Left renal pelvis (tissue), 4 donors: ENCODE measurements at places on chromosomes 1 and 21. TPM values are rescaled to one million over a fixed set of nuclear protein-coding genes. Genes with fewer than 3 reads are reported as not detected.

PTGFRN gene
- 42.1 TPM for polyA plus RNA-seq

OR6K3 gene
- not detected for polyA plus RNA-seq

KRTAP25-1 gene
- not detected for polyA plus RNA-seq

SLAMF9 gene
- not detected for polyA plus RNA-seq

LAMB3 gene
- polyA plus RNA-seq: 1.8 TPM

SCMH1 gene
- polyA plus RNA-seq: 39.2 TPM

DMRTA2 gene
- polyA plus RNA-seq: not detected

TMOD4 gene
- polyA plus RNA-seq: 0.46 TPM

OXCT2 gene
- 0.29 TPM for polyA plus RNA-seq

VCAM1 gene
- polyA plus RNA-seq: 96.5 TPM

DNA sequence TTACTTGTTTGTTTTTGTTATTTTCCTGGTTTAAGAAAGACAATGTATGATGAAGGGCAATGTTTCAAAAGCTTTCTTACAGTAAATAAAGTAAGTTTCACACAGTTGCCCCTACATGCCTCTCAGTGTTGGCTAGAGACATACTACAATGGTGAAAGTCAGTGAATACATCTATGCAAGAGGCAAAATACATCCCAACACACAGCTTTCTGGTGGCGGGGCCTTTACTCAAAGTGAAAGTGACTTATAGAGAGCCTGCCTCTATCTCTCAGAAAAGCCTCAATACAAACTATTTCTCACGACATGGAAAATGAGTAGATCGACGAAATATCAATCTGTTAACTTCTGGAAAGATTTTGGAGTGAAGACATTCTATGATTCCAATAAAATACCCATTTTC, 122.3 kb downstream of the SLC30A10 start:
- DNase-seq: no peak

- no peak for DNase-seq
Measured at GRCh38 chr1:11514366-11514765, 35.4 kb downstream of the DISP3 start.

DNA sequence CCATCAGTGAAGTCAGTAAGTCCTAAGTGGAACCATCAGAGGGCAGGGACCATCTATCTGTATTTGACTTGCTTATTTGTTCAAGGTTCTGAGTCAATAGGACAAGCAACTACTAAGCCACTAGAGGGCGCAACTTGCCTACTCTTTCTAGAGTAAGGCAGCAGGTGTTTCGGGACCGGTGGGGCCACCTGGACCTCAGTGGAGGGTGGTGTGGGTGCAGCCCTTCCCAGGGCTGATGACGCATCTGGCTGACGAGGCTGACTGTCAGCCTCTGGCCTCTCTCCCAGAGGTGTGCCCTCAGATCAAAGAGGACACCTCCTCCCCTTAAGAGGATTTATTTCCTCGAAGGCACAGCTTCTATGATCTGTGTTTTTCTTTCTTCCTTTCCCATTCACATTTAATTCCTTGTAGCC, 6.6 kb downstream of the CBR3 start:
- DNase-seq: no peak

DNA sequence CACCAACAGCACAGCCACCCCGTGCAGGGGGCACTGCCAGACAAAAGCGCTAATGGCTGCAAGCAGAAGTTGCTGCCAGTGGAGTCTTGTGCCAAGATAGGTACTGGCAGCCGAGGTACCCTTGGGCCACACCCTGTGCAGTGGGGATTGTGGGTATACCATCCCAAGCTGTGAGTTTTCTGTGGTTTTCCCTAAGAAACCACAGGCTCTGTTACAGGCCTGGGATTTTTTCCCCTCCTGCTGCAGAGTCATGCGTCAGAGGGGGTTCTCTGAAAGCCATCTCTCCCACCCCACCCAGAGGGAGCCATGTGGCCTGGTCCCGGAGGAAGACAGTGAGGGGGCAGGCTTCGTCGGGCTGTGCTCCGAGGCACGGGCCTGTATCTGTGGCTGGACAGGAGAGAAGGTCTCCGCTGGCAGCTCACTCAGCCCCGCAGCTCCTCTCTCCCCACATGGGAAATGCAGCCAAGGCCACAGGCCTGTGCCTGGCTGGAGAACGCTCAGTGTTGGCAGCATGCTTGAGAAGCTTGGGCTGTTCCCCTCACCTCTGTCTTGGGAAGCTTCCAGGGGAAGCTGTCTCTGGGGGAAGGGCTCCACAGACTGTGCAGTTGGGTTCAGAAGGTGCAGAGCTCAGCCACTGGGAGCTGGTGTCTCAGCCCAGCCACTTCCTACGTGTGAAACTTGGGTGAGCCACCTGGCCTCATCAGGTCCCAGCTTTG, 42.5 kb downstream of the NEK2 start:
- no peak for DNase-seq

DNA sequence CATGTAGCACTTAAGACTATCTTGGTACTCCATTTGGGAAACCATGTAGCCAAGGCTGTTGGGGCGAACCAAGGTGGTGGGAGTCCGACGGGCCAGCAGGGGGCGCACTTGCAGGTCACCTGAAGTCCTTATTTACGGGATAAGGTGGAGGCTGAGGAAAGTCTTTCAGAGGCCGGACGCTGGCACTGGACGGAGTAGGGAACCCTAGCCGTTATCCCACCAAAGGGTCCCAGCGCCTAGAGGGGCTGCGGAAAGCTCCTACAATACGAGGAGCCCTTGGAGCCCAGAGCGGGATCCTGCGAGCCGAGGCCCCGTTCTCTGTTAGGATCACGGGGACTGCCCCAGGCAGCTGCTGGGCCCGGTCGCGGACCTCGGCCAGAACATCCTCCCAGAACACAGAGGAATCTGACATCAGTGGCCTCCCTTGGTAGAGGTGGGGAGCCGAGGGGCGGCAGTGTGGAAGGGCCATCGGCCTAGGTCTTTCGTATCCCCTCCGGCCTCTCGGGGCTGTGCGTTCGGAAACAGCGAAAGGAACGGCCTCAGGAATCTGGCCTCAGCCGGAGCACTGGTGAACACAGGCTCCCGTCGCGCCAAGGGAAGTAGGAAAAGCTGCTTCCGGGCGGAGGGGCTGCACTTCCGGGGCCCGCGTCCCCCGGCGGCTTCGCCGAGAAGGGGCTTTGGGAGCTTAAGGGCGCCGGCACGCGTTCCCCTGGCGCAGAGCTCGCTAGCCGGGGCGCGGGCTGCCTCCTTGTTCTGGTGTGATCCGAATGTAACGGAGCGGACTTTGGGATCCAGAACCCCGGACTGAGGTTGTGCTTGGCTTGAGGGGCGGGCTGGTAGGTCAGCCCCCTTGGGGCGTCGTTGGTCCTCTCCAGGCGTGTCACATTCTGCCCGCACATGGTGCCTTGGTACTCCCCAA, 29.9 kb upstream of the RPTN start:
- peak; percentile 32 for DNase-seq

- no peak for DNase-seq
Measured at GRCh38 chr1:15559189-15559810, 25.6 kb downstream of the AGMAT start.

- no peak for DNase-seq
Measured at GRCh38 chr1:149995927-149996326, 14.6 kb downstream of the OTUD7B start.

GRCh38 chr21:32733356-32733755, 5.5 kb upstream of the SYNJ1 start:
- DNase-seq: no peak

GRCh38 chr1:101388904-101389546, 152.2 kb downstream of the S1PR1 start:
- no peak for DNase-seq

GRCh38 chr1:54285815-54286345, 85.9 kb downstream of the MRPL37 start:
- DNase-seq: no peak

GRCh38 chr1:117093870-117094621, 27.5 kb downstream of the TRIM45 start:
- peak; percentile 36 for DNase-seq

GRCh38 chr1:16111771-16112595, 38.5 kb upstream of the FAM131C start:
- no peak for DNase-seq

- no peak for DNase-seq
Measured at GRCh38 chr1:36224537-36225282, 467 bp downstream of the THRAP3 start.

DNA sequence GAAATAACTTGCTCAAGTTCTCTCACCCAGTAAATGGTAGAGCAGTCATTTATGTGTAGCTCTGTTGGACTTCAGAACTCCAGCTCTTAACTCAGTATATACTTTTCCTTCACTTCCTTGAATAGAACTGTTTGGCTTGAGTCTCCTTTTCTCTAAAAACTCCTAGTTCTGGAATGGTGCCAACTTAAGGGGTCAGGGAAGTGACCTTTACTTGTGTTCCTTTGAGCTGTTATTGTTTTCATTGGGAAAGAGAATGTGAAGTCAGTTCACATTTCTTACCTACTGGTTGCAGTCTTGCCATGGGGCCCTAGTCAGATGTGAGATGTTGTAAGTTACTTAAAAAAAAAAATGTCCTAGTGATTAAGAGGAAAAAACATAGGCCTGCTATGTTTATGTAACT, 77.0 kb upstream of the MACF1 start:
- DNase-seq: no peak

GRCh38 chr21:14876524-14876840, 188.3 kb downstream of the NRIP1 start:
- DNase-seq: no peak

- no peak for DNase-seq
Measured at GRCh38 chr1:15543251-15543588, 16.6 kb downstream of the DNAJC16 start.

DNA sequence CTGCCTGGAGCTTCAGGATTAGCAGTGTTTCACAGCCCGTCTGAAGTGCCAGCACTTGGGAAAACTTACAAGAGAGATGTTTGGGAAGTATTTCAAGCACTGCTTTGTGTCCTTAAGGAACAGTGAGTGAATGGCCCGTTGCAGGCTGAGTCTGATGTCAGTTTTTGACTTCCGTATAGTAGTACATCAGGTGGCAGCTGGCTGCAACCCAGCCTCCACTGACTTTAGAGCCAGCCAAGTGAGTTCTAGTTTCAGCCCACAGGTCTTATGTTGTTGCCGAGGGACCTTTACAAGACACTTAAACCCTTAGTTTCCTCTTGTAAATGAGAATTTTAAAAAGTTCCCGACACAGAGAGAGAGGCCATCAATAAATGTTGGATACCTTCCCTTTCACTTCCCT, 35.0 kb downstream of the UCK2 start:
- no peak for DNase-seq

DNA sequence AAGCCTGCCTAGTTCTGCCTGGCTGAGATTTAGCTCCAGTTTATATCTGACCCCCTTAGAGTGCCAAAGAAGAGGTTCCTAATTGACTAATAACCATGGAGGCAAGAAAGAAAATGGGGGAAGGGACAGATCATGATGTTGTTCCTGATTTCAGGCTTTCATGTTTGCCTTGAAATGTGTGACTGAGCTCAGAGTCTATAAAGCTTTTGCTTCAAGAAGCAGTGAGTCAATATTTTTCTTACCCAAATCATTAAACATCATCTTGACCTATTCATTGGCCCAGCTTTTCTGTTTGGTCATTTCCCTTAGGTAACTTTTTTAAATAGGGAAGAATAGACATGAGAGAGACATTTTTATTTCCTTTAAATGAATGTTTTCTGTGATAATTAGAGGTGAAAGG, 55.9 kb downstream of the HHAT start:
- DNase-seq: no peak

- DNase-seq: no peak
Measured at GRCh38 chr1:67847466-67847865, 14.2 kb upstream of the GNG12 start.

DNA sequence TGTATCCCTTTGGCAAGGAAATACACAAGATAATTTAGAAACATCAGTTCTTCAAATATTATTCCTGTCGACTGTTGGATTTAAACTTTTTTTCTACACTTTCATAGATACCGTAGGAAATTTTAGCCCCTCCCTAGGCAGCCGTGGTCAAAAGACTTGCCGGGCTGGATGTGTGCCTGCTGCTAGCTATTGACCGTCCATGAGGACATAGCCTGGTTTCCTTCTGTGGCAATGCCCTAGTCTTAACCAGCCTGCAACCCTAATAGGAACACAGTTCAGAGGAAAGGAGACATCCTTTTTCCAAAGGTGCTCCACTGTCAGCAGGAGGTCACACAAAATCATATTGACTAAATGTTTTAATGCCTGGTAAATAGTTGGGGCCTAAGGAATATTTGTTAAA, 20.4 kb upstream of the KIAA1614 start:
- DNase-seq: no peak

DNA sequence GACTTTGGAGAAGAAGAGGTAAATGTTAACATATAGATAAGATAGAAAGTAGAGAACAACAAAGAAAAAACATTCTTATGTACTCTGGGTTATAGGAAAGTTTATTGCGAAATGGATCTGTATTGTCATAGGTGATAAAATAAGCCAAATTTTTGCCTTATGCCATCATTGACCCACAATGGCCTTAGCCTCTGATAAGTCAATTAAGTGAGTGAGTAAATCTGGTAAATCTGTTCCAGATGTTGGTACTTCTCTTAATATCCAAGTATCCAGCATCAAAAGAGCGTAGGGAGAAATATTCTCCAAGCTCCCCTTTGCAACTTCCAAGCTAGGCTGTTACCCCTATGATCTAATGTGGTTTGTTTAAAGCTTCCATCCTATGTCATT, 38.3 kb upstream of the CLCA4 start:
- no peak for DNase-seq

GRCh38 chr1:94753171-94753972, 66.8 kb upstream of the SLC44A3 start:
- no peak for DNase-seq

DNA sequence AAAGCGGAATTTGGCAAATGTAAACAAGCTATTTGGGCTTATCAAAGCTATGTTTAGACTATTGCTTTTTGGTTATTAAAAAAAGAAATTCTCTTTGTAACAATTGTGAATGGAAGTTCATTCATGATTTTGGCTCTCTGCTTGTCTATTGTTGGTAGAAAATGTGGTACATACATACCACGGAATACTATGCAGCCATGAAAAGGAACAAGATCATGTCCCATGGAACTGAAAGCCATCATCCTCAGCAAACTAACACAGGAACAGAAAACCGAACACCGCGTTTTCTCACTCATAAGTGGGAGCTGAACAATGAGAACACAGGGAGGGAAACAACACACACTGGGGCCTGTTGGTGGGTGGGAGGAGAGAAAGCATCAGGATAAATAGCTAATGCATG, 465.4 kb downstream of the SETD4 start:
- DNase-seq: no peak

DNA sequence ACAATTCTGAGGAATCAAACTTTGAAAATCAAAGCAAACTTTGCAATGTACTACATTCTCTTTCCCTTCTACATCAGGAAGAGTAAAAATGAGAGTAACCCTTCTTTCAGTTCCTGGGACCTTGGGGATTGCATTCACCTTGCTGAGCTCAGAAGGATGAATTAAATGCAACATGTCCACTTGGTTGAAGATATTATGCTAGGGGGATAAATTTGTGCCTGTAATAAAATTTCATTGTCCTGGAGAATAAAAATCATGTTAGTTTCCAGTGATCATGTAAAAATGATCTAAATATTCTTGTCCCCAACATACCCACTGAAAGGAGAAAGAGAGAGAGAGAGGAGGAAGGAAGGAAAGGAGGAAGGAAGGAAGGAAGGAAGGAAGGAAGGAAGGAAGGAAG, 587.1 kb upstream of the NEGR1 start:
- no peak for DNase-seq

- DNase-seq: no peak
Measured at GRCh38 chr1:161013488-161014230, 7.3 kb downstream of the F11R start.
